ENCODE measurements at places on chromosomes 3 and 15.
A peak's percentile ranks its signal among the peaks of the same experiment; 100 is the strongest.

- no peak for DNase-seq
Measured at GRCh38 chr15:94610069-94610468, 378.7 kb downstream of the MCTP2 start.

- DNase-seq, result no peak
Measured at GRCh38 chr3:188841906-188842305, 329.9 kb upstream of the TPRG1 start.

DNA sequence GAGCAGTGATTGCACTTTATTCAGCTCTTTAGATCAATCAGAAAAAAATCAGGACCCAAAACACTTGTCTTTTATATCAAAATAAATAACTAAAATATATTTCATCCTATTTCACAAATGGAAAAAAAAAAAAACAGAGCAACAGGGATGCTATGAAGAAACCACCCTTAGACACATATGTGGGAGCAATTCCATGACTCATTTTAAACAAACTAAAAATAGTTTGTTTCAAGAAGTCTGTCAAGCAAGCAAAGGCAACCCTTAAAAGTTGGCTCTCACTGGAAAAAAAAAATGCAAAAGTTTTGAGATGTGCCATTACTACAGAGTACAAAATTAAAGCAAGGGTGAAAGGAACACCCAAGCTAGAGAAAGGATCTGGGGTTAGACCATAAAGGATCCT lies 5.7 kb downstream of the ATP13A3 start:
- DNase-seq, result no peak

DNA sequence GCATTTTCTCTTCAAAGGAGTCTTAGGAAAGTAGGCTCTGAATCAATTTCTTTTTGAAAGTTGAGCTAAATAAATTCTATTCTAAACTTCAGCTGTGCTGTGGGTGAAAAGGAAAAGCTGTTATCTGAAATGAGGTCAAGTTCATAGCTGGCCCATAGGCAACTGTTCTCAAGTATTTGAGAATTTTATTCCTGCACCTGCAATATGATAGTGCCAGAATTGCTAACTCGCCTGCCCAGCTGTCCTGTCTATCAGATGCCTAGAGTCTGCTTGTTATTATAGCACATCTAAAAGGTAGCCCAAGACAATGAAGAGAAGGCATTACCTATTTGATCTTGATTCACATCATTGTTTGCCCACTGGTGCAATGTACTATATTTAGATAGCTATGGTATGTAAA lies 798.7 kb downstream of the DIPK2A start:
- no peak for DNase-seq

DNA sequence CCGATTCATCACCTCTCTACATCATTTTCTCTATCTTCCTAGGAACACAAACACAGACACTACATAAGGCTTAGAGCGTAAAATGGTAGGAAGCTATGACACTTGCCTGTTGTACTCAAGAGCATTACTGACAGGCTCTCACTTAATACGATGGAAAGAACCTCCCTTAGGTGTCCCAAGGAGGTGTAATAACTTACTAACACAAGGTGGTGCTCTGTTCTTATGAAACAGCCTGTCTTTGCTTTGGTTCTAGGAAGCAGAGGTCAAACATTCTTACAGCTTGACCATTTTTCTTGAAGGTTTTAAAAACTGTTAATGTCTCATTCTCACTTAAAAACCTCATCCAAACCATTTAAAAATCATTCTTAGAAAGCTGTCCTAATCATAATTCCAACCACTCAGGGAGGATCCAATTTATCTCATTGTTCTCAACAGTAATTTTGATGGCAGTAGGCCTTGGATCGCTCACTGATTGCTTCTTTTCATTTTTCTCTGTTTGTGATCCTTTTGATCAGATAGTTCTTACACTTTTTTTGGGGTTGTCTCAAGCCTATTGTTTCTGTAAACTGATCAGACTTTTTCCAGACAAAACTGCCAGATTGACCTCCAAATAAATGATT lies 317.8 kb upstream of the AGTR1 start:
- DNase-seq, result no peak

GRCh38 chr3:137134431-137134830 lies 176.6 kb downstream of the IL20RB start:
- DNase-seq, result no peak

DNA sequence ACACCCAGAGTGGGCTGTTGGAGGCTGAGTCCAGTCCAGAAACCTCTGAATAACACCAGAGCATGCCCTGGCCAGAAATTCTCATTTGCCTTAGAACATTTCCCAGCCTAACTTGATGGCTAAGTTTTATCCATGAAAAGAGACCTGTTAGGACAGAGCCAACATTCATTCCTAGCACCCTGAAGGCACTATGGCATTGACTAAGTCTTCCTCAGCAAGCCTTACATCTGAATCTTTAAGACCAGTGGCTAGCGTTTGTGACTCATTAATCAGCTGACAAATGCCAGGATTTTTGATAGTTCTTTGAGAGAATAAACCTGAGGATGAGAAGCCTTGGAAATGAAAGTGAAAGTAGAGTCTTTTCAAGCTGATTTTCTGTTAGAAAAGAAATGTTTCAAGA lies 1087.1 kb upstream of the ALCAM start:
- no peak for DNase-seq

GRCh38 chr15:70210528-70210927 lies 112.8 kb upstream of the TLE3 start:
- DNase-seq, result no peak

DNA sequence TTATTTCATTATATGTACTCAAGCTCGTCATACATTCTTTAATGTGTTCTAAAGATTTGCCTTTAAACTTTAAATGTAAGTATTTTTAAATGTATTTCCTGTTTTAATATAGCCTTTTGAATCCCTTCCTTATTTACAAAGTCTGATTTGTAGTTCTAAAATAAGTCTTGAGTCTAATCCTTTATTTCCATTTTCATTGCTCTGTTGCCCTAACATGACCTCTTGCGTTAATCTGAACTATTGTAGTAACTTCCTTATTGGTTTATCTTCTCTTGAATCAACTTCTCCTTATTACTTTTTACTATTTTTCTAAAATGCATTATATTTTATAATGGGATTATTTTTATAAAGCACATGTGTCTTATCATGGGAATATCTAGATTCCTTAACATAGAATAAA lies 24.0 kb downstream of the KNL1 start:
- no peak for DNase-seq

- DNase-seq, result no peak
Measured at GRCh38 chr3:128307781-128308469, 154.6 kb downstream of the EEFSEC start.

- no peak for DNase-seq
Measured at GRCh38 chr3:53583161-53583690, 88.8 kb downstream of the CACNA1D start.

DNA sequence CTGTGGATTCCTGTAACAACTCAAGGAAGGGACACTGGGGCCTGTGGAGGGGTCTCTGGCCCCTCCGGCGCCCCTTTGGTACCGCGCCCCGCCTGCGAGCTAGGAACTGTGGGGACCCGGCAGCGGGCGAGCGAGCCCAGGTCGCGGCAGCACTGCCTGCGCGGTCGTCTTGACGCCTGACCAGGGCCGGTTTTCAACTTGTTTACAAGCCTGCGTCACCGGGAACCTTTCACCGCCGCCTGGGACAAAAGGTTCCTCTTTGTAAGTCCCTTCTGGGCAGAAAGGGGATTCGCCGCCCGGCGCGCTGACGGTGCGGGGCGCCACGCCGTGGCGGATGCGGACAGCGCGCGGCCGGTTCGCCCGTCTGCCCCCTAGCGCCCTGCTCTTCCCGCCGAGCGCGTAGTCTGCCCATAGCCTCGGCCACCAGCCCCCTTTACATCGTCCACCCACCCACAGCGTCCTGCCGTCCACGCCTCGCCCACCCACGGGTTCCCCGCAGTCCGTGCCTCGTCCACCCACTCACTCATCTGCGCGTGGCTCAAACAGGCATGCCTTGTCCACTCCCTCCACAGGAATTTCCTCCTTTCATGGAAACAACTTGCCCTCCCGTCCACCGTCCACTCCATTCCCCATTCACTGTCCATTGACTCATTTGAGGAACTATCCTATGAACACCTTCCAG lies 5.5 kb upstream of the CFAP100 start:
- peak; percentile 51 for DNase-seq

GRCh38 chr15:96064351-96064756 lies 266.1 kb upstream of the NR2F2 start:
- no peak for DNase-seq

GRCh38 chr15:90967206-90967605 lies 12.5 kb downstream of the RCCD1 start:
- no peak for DNase-seq

GRCh38 chr15:34613301-34613700 lies 29.9 kb upstream of the GOLGA8B start:
- DNase-seq, result no peak

DNA sequence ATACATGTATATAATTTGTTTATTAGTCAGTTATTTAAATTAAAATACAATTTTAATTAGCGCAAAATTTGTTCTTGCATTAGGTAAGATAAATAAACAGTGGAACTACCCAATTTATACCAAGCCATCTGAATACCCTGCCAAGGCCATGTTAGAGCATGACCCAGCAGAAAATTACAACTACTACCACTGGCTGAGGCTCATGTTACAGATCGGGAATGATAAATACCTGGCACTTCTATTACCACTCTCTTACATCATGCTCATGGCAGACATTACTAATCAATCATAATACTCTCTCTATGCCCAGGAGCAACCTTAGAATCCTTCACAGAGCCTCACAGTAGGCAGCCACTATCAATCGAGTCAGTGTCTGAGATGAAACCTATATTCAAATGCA lies 21.2 kb upstream of the LMOD3 start:
- DNase-seq, result no peak

DNA sequence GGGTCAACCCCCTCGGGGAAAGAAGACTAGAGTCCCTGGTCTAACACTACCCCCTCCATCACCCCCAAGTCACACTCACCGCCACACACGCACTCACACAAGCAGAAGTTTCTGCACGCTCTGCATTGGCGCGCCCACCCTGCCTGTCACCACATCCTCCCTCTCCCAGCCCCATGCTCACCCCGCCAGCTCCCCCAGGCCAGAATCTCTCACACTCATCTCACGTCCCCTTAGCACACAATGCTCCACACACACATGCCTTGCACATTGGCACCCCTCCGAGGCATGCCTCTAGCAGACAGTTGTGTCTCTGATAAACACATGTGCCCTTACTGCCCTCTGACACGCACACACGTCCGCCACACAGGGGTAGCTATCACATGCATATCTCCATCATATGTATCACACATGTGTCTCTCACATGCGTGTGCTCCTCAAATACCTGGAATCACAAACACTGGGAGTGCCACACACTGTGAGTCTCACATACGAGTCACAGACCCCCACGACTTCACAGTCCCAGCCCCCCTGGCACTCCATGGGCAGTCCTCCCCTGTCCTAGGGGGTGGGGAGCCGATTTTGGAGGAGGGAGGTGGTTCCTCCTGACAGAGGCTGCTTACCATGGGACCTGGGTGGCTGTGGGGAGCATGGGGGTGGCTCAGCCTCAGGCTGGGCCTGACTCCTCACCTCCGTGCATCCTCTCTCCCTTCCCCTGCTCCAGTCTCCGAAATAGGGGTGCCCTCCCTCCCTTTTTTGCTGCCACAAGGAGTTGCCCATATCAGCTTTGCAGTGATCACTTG lies 898 bp downstream of the FBLN2 start:
- no peak for DNase-seq

- DNase-seq, result no peak
Measured at GRCh38 chr3:140284372-140284771, 349.4 kb downstream of the CLSTN2 start.

DNA sequence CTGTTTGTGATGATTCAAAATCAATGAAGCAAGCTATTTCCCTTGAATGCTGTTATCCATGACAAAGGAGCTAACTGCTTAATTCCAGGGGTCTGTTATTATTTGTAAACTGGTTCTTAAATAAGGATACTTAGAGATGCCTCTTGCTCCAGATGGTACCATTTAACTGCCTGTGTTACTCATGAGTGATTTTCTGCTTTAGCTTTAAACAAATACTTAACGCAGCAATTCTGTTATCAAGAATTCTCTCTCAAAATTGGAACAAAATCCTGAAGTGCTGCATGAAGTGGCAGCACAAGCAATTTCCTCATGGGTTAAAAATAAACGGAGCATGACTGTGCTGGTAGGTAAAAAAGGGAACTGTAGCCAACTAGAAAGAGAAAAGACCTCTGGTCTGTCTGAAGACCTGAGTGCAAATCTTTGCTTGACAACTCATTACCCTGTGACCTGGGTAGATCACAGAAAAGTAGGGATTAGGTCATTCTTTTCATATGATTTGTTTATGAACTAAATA lies 62.5 kb upstream of the GBE1 start:
- no peak for DNase-seq

- no peak for DNase-seq
Measured at GRCh38 chr3:72177075-72178050, 392.4 kb upstream of the PROK2 start.

DNA sequence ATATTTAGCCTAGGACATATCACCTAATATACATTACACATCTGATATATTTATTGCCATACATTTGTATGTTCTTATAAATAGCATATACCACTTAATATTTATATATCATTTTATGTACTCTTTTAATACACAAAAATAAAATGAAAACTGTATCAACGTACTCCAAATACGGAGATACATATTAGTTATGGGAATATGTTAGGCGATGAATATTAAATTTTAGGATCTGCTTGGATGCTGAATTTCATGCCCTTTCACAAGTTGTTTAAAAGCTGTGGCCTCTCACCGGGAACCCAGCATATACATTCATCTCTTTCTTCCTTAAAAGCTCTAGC lies 50.6 kb downstream of the ZIC4 start:
- no peak for DNase-seq

- peak; percentile 31 for DNase-seq
Measured at GRCh38 chr3:5304789-5305683, 117.5 kb downstream of the EDEM1 start.

GRCh38 chr3:181933052-181933618 lies 221.4 kb downstream of the SOX2 start:
- DNase-seq, result no peak

GRCh38 chr3:37112987-37113386 lies 61.4 kb downstream of the LRRFIP2 start:
- no peak for DNase-seq

DNA sequence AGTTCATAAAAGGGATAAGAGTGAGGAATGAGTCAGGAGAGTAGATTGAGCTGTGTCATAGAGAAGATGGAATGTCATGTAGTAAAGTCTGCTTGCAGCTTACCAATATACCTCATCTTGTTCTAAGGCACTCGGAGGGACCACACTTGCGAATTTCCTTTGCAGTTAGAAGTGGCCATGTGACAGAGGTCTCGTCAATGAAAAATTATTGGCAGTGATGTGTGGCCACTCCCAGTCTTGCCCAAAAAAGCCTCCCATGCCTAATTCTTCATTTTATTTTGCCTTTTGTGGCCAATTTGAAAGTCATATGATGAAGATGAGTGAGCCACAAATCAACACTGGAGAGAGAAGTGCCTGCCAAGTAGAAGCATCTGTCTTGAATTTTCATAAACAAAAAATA lies 465.6 kb upstream of the ZNF385D start:
- no peak for DNase-seq

- DNase-seq, result no peak
Measured at GRCh38 chr3:53073553-53074365, 27.9 kb upstream of the SFMBT1 start.

- DNase-seq, result no peak
Measured at GRCh38 chr3:197454014-197454413, 101.8 kb downstream of the BDH1 start.

GRCh38 chr3:30319713-30320112 lies 286.7 kb upstream of the TGFBR2 start:
- DNase-seq, result peak; percentile 6

Measured in stimulated activated CD4-positive, alpha-beta T cell treated with anti-CD3 and anti-CD28 coated beads, Interleukin-2, amount 100 ng/mL, for 48 hours (primary cell).